ENCODE measurements at places on chromosomes 2 and 18.

GRCh38 chr2:97713296-97714083, at the start of gene ZAP70:
Gene ZAP70 (plus strand): TSS chr2:97713576. CDS start chr2:97724037, 10,461 bp downstream.
- H3K4me1 ChIP-seq: no peaks in the 10 kb centered on the region
- no peaks in the 10 kb centered on the region for H3K36me3 ChIP-seq
- no peak within 1 kb of the TSS for H3K27ac ChIP-seq
- no peak for DNase-seq

DNA sequence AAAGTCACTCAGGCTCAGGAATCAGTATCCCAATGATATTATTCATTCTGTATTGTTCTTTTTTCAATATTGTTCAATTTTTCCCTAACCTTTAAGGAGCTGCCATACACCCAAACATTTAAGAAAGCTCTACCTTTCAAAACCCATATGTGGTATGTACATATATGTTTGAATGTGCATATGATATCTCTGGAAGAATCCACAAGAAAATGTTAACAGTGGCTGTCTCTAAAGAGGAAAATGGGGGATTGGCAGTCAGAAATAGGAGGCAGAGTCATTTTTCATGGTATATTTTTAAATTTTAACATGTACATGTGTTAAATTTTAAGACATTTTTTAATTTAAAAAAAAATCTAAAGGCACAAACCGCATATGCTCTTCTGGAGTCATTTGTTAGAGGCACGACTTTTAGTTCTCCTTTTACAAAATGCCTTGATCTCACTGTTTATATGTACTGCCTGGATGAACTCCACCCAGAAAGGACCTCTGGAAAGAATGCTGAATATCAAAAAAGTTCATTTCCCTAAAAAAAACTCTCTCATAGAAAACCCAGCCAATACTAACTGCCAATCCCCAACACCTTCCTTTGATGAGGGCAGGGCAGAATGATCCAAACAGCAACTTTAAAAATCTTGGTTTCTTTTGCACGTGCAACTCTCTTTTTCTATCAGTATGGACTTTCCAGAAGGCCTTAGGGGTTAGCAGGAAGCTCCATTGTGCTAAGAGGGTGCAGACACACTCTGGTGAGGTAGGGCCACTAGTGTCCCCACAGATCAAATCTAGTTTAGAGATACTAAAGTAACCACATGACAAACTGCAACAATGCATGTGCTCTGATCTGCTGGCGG, 23.6 kb downstream of the KCTD1 start:
- no peak for DNase-seq
- H3K27ac ChIP-seq: no peak overlapping the region
- H3K36me3 ChIP-seq: no peaks in the 10 kb centered on the region
- no peaks in the 10 kb centered on the region for H3K27me3 ChIP-seq
- H3K4me3 ChIP-seq: no peak overlapping the region
- H3K4me1 ChIP-seq: no peaks in the 10 kb centered on the region

- no peak within 1 kb of the TSS for H3K27ac ChIP-seq
- no peak within 1 kb of the TSS for H3K4me3 ChIP-seq
- H3K4me1 ChIP-seq: no peaks in the 10 kb centered on the region
- H3K27me3 ChIP-seq: no peaks in the 10 kb centered on the region
- H3K36me3 ChIP-seq: no peaks in the 10 kb centered on the region
- DNase-seq: no peak
Measured at GRCh38 chr18:22417496-22418188, at the start of gene CTAGE1. Gene CTAGE1 (minus strand): TSS chr18:22417915. CDS start chr18:22417811, 104 bp downstream.

DNA sequence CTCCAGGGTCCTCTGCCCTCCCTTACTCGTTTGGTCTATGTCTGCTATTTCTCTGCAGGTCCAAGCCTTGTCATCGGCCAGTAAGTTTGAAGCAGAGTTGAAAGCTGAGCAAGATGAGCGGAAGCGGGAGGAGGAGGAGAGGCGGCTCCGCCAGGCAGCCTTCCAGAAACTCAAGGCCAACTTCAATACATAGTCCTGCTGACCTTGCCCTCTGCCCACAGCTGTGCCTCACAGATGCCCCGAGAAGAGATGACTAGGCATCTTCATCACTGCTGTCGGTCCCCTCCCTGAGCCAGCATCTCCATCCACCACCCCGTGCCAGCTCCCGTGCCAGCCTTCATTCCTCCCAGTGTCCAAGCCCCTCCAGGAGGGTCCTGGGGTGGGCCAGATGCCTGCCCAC, 15.6 kb upstream of the GIGYF2 start:
- no peaks in the 10 kb centered on the region for H3K4me1 ChIP-seq
- no peaks in the 10 kb centered on the region for H3K36me3 ChIP-seq
- H3K27ac ChIP-seq: no peak overlapping the region
- no peak overlapping the region for H3K4me3 ChIP-seq
- peaks cover 11% of the 10 kb centered on the region for H3K27me3 ChIP-seq

GRCh38 chr2:70501215-70501614, 52.4 kb downstream of the TGFA start:
- no peaks in the 10 kb centered on the region for H3K4me1 ChIP-seq
- DNase-seq: no peak
- no peak overlapping the region for H3K27ac ChIP-seq
- no peaks in the 10 kb centered on the region for H3K36me3 ChIP-seq
- H3K27me3 ChIP-seq: no peaks in the 10 kb centered on the region

- peak overlapping the region; percentile 39 for H3K27ac ChIP-seq
- no peak for DNase-seq
- no peak overlapping the region for H3K4me3 ChIP-seq
- H3K4me1 ChIP-seq: peaks cover 62% of the 10 kb centered on the region
Measured at GRCh38 chr18:74251297-74252038, 40.3 kb downstream of the CYB5A start.

GRCh38 chr2:238269741-238270140, 18.7 kb downstream of the PER2 start:
- peak; percentile 13 for DNase-seq
- no peak overlapping the region for H3K27ac ChIP-seq
- no peaks in the 10 kb centered on the region for H3K27me3 ChIP-seq
- H3K4me3 ChIP-seq: no peak overlapping the region
- H3K36me3 ChIP-seq: no peaks in the 10 kb centered on the region
- no peaks in the 10 kb centered on the region for H3K4me1 ChIP-seq

DNA sequence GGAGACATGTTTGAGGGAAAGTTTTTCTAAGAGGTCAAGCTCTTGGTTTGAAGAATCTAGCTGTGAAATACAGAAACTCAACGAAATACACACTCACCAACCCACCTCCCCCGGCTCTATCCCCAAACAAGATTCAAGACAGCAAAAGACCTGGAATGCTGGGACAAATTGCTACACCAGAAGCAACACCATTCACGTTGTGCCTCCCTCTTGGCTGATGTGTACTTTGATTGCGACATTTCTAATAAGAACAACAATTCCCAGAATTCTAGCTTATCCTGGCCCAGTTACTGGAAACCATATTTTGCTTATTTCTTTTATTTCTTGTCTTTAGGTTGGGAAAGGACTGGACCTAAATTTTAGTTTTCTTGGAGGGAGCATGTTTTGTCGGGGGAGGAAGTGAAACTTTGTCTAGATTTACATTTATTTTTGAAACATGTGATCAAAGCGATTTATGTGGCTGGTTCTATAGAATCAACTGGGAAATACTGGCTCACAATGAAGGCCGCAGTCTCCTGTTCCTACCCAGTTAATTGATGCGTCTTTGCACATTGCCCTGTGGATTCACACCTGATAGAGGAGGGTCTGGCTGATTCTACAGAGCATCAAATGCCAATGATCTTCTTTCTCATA, 29.6 kb upstream of the LPIN1 start:
- H3K27ac ChIP-seq: peak overlapping the region; percentile 1
- no peak overlapping the region for H3K4me3 ChIP-seq
- peaks cover 7% of the 10 kb centered on the region for H3K4me1 ChIP-seq
- no peaks in the 10 kb centered on the region for H3K27me3 ChIP-seq

DNA sequence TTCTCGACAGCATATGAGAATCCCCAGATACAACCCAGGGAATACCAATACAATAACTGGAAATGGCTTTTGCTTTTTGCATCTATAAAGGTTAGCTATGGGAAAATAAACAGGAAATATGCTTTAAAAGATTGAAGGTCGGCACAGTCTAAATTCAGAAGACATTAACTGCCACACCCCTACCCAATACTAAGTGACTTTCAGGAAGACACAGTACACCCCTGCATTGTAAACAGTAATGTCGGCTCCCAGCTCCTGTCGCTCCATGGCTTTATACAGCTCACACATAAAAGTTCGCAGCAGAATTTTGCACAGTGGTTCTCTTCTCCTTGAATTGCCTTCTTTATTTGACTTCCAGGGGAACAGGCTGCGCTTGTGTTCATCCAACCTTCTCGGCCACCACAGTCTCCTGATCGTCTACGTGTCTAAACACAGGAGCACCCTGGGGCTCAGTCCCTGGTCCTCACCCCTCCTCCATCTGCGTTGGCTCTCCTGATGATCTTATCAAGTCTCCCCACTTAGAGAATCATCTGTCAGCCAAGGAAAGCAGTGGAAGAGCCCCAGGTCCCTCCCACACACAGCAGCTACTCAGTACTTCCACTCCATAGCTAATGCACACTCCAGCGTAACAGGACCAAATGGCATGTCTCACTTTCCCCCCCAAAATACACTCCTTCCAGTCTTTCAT, 22.7 kb downstream of the CYB5A start:
- no peaks in the 10 kb centered on the region for H3K27me3 ChIP-seq
- peaks cover 6% of the 10 kb centered on the region for H3K4me1 ChIP-seq
- no peaks in the 10 kb centered on the region for H3K36me3 ChIP-seq
- H3K27ac ChIP-seq: peak overlapping the region; percentile 45
- no peak for DNase-seq

DNA sequence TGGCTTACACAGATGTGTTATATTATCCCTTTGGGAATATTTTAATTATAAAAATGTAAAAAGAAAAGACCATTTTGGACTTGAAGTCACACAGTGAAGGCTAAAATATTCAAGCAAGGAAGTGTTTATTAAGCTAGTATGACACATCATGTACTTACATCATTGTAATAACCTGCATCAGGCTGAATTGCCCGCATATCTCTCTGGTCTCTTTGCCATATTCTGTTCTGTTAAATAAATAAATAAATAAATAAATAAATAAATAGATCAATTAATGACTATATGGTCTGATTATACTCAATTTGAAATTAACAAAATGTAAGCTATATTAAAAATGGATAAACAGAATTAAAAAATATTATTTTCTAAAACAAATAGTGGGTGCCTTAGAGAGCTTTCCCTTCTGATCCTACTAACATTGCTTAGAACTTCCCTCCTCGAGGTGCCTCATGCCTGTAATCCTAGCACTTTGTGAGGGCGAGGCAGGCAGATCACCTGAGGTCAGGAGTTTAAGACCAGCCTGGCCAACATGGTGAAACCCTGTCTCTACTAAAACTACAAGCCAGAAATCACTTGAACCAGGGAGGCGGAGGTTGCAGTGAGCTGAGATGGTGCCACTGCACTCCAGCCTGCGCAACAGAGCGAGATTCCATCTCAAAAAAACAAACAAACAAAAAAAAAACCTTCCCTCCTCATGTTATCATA, 42.0 kb downstream of the WDR33 start:
- no peak for DNase-seq
- no peak overlapping the region for H3K27ac ChIP-seq
- peaks cover 51% of the 10 kb centered on the region for H3K36me3 ChIP-seq
- H3K27me3 ChIP-seq: no peaks in the 10 kb centered on the region

- DNase-seq: no peak
- H3K4me1 ChIP-seq: peaks cover 5% of the 10 kb centered on the region
- no peak overlapping the region for H3K4me3 ChIP-seq
- H3K36me3 ChIP-seq: no peaks in the 10 kb centered on the region
Measured at GRCh38 chr2:66481100-66481549, 46.2 kb downstream of the MEIS1 start.

DNA sequence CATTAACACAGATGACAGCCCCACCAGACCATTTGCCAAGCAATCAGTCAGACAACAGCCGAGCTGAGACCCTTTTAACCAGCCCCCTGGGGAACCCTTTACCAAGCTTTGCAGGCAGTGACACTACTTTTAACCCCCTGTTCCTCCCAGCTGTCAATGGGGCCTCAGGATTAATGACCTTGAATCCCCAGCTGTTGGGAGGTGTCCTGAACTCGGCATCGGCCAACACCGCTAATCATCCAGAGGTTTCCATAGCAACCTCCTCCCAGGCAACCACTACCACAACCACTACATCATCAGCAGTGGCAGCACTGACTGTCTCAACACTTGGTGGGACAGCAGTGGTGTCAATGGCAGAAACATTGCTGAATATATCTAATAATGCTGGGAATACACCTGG, 160.9 kb upstream of the EPC2 start:
- DNase-seq: no peak
- no peaks in the 10 kb centered on the region for H3K36me3 ChIP-seq
- no peaks in the 10 kb centered on the region for H3K4me1 ChIP-seq
- H3K4me3 ChIP-seq: no peak overlapping the region

DNA sequence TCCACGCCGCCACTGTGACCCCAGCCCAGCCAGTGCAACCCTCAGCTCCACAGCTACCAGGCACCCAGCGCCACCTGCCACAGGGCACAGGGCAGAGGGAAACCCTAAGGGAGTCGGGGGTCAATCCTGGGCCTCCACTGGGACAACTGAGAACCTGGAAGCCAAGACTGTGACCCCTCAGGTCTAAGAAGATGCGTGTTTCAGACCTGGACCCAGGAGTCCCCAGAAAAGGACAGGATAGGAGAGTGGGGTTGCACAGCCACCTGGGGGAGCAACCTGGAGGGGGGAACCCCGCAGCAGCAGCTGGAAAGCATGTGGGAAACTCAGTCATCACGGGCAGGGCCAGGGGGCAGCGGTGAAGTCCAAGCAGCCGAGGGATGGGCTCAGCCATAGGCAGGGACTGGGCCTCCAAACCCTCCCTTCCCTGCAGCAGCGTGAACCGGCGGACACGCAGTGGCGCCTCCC, 4.1 kb downstream of the ESPNL start:
- no peak overlapping the region for H3K27ac ChIP-seq
- H3K4me3 ChIP-seq: no peak overlapping the region
- peaks cover 34% of the 10 kb centered on the region for H3K27me3 ChIP-seq
- H3K4me1 ChIP-seq: no peaks in the 10 kb centered on the region
- H3K36me3 ChIP-seq: no peaks in the 10 kb centered on the region

- H3K27ac ChIP-seq: no peak overlapping the region
- H3K36me3 ChIP-seq: peaks cover 45% of the 10 kb centered on the region
- H3K4me3 ChIP-seq: no peak overlapping the region
- H3K4me1 ChIP-seq: no peaks in the 10 kb centered on the region
Measured at GRCh38 chr2:134454426-134454825, 200.6 kb downstream of the MGAT5 start.

DNA sequence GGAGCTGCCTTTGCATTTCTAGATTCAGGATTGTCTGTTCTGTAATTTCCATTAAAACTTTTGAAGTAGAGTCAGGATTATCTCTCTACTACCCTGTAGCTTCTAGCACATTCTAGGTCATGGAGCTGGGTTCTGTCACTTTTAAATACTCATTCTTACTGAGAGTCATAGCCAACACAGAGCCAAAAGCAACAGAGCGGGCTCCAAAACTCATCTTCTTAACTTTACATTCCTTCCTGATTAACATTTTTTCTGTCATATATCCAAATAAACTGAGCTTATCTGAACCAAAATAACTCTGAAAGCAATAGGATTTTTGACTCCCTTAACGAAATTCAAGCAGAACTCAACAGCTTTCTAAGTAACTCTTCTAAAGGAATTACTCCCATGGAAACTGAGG, 12.9 kb downstream of the PREPL start:
- H3K27me3 ChIP-seq: no peaks in the 10 kb centered on the region
- peak; percentile 52 for DNase-seq
- H3K4me1 ChIP-seq: peaks cover 7% of the 10 kb centered on the region
- H3K27ac ChIP-seq: no peak overlapping the region
- H3K36me3 ChIP-seq: no peaks in the 10 kb centered on the region
- H3K4me3 ChIP-seq: no peak overlapping the region

- H3K4me1 ChIP-seq: peaks cover 55% of the 10 kb centered on the region
- no peak overlapping the region for H3K4me3 ChIP-seq
- no peaks in the 10 kb centered on the region for H3K27me3 ChIP-seq
- no peaks in the 10 kb centered on the region for H3K36me3 ChIP-seq
Measured at GRCh38 chr2:102226612-102227391, 40.0 kb downstream of the IL1RL2 start.

Measured in left lung (tissue), 14 donors.